Regular cardiac myocyte (primary cell): ENCODE measurements at places on chromosomes 5 and 9. TPM values are rescaled to one million over a fixed set of nuclear protein-coding genes. Genes with fewer than 3 reads are reported as not detected.

Gene NUTM2G
- total RNA-seq = not detected in 2 replicates

Gene LECT2
- not detected in 2 replicates for total RNA-seq

Gene CD14
- total RNA-seq = 3.3 and 25.1 TPM in 2 replicates

Gene PCDHGB1
- total RNA-seq = 0.38 and 3.1 TPM in 2 replicates

Gene IFNA5
- not detected in 2 replicates for total RNA-seq
